ENCODE measurements at places on chromosomes 7 and 10.

- no peak for DNase-seq
- H3K27me3 ChIP-seq = no peaks in the 10 kb centered on the region
- no peak overlapping the region for H3K4me3 ChIP-seq
These were observed 88.5 kb downstream of the CTNNA3 start for GRCh38 chr10:67607472-67607871.

GRCh38 chr7:6501586-6502564 lies 49.4 kb downstream of the GRID2IP start:
- H3K27me3 ChIP-seq = peaks cover 42% of the 10 kb centered on the region
- no peak overlapping the region for H3K27ac ChIP-seq
- DNase-seq = no peak
- no peaks in the 10 kb centered on the region for H3K36me3 ChIP-seq
- peak overlapping the region; percentile 12 for H3K4me3 ChIP-seq
- no peaks in the 10 kb centered on the region for H3K4me1 ChIP-seq

DNA sequence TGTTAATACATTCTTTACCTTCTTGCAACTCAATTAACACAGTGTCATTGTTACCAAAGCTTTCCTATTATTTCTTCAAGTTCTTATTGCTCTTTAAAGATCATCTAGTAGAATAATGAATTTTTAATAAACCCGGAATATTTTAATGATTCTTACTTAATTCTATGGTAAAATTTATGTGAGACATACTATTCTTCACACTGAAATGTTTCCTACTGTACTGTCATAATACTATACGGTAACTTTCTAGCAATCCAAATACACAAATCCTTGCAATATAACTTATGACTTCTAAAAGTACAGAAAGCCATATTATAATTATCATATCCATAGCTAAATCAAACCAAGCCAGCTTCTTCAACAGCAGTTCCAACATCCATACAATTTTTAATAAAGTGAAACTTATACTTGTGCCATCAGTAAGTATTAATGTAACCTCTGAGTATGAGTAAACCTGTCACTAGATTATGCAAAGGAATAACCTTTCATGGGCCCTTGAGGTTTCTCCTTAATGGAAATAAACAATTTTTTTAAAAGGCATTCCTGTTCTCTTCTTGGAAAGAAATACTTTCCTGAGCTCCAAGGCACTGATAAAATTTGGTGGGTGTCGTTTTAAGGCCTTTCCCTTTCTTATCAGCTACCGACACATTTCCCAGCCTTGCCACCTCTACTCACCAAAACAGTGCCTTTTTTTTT lies 87.4 kb downstream of the IMMP2L start:
- peaks cover 10% of the 10 kb centered on the region for H3K36me3 ChIP-seq
- no peaks in the 10 kb centered on the region for H3K4me1 ChIP-seq
- no peak for DNase-seq
- no peaks in the 10 kb centered on the region for H3K27me3 ChIP-seq

DNA sequence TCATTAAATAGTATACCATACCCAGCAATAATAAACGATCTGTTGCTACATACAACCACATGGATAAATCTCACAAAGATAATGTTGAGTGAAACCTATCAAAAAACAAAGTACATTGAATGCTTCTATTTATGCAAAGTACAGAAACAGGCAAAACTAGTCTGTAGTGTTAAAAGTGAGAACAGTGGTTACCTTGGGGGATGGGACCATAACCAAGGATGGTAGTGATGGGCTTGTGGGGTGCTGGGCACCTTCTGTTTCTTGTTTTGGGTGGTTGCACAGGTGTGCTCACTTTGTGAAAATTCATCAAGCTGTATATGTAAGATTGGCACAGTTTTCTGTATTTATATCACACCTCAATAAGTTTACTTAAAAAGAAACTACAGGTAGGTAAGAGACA lies 105.7 kb downstream of the ATE1 start:
- no peak for DNase-seq
- no peaks in the 10 kb centered on the region for H3K4me1 ChIP-seq
- no peak overlapping the region for H3K4me3 ChIP-seq
- H3K27ac ChIP-seq = no peak overlapping the region

- peak overlapping the region; percentile 16 for H3K27ac ChIP-seq
These were observed 50.3 kb downstream of the PALD1 start for GRCh38 chr10:70528741-70529362.

- H3K4me3 ChIP-seq = peak overlapping the region; percentile 41
- H3K27ac ChIP-seq = no peak overlapping the region
- no peaks in the 10 kb centered on the region for H3K4me1 ChIP-seq
- no peak for DNase-seq
These were observed 1.0 kb upstream of the KNDC1 start for GRCh38 chr10:133158756-133159610.

GRCh38 chr7:117963264-117964197 lies 90.3 kb upstream of the CTTNBP2 start:
- no peaks in the 10 kb centered on the region for H3K27me3 ChIP-seq
- H3K4me3 ChIP-seq = no peak overlapping the region
- H3K27ac ChIP-seq = no peak overlapping the region
- peaks cover 4% of the 10 kb centered on the region for H3K36me3 ChIP-seq
- DNase-seq = no peak
- H3K4me1 ChIP-seq = peaks cover 5% of the 10 kb centered on the region

GRCh38 chr7:85583131-85583953 lies 396.5 kb upstream of the SEMA3D start:
- DNase-seq = no peak
- no peak overlapping the region for H3K4me3 ChIP-seq
- H3K36me3 ChIP-seq = no peaks in the 10 kb centered on the region
- H3K27me3 ChIP-seq = no peaks in the 10 kb centered on the region

GRCh38 chr10:133366751-133367150 lies 6.4 kb downstream of the ECHS1 start:
- H3K27me3 ChIP-seq = no peaks in the 10 kb centered on the region
- H3K4me3 ChIP-seq = no peak overlapping the region
- H3K36me3 ChIP-seq = peaks cover 14% of the 10 kb centered on the region
- no peak for DNase-seq

DNA sequence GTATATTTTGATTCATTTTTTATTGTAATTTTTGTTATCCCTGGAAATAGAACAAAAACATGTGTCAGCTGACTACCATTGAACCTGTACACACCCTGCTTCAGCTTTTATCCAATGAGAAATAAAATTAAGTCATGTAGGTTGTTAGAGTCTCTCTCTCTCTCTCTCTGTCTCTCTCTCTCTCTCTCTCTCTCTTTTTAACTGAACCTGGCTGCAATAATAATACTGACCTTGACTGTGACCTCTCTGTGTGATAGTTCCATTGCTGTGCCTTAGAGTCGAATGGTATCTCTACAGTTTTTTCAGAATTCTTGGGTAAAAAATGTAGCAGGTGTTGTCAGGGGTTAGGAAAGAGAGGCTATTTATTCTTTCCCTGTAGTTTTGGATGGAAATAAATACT lies 637.8 kb downstream of the CNTNAP2 start:
- DNase-seq = no peak
- no peaks in the 10 kb centered on the region for H3K27me3 ChIP-seq
- H3K4me3 ChIP-seq = no peak overlapping the region
- no peaks in the 10 kb centered on the region for H3K4me1 ChIP-seq
- no peak overlapping the region for H3K27ac ChIP-seq

GRCh38 chr10:52949899-52950298 lies 177.3 kb upstream of the MBL2 start:
- H3K27me3 ChIP-seq = peaks cover 10% of the 10 kb centered on the region
- peaks cover 12% of the 10 kb centered on the region for H3K4me1 ChIP-seq
- DNase-seq = no peak
- H3K36me3 ChIP-seq = no peaks in the 10 kb centered on the region
- no peak overlapping the region for H3K4me3 ChIP-seq
- no peak overlapping the region for H3K27ac ChIP-seq

- peak overlapping the region; percentile 98 for H3K4me3 ChIP-seq
- peaks cover 33% of the 10 kb centered on the region for H3K4me1 ChIP-seq
- DNase-seq = no peak
- H3K36me3 ChIP-seq = no peaks in the 10 kb centered on the region
These were observed 416 bp downstream of the BBS9 start for GRCh38 chr7:33129806-33130153.

- no peaks in the 10 kb centered on the region for H3K4me1 ChIP-seq
- H3K27ac ChIP-seq = no peak overlapping the region
- DNase-seq = no peak
- H3K4me3 ChIP-seq = no peak overlapping the region
- H3K36me3 ChIP-seq = no peaks in the 10 kb centered on the region
These were observed 39.0 kb upstream of the C10orf67 start for GRCh38 chr10:23383637-23384036.

- H3K36me3 ChIP-seq = no peaks in the 10 kb centered on the region
- no peak overlapping the region for H3K27ac ChIP-seq
- DNase-seq = no peak
- H3K4me1 ChIP-seq = peaks cover 8% of the 10 kb centered on the region
- H3K27me3 ChIP-seq = no peaks in the 10 kb centered on the region
These were observed 147.7 kb downstream of the PTPN20 start for GRCh38 chr10:47058961-47059391.

GRCh38 chr10:87759551-87759950 lies 58.5 kb downstream of the ATAD1 start:
- H3K4me1 ChIP-seq = no peaks in the 10 kb centered on the region
- H3K4me3 ChIP-seq = no peak overlapping the region
- H3K27me3 ChIP-seq = no peaks in the 10 kb centered on the region
- DNase-seq = no peak

- H3K4me1 ChIP-seq = peaks cover 15% of the 10 kb centered on the region
- no peak for DNase-seq
- no peak overlapping the region for H3K27ac ChIP-seq
- peaks cover 2% of the 10 kb centered on the region for H3K36me3 ChIP-seq
These were observed 28.5 kb upstream of the TOMM7 start for GRCh38 chr7:22851145-22851544.

- no peaks in the 10 kb centered on the region for H3K27me3 ChIP-seq
- no peaks in the 10 kb centered on the region for H3K36me3 ChIP-seq
- no peak overlapping the region for H3K27ac ChIP-seq
- H3K4me3 ChIP-seq = no peak overlapping the region
- DNase-seq = no peak
- H3K4me1 ChIP-seq = no peaks in the 10 kb centered on the region
These were observed 110.2 kb downstream of the MYO3A start for GRCh38 chr10:26044141-26044749.

DNA sequence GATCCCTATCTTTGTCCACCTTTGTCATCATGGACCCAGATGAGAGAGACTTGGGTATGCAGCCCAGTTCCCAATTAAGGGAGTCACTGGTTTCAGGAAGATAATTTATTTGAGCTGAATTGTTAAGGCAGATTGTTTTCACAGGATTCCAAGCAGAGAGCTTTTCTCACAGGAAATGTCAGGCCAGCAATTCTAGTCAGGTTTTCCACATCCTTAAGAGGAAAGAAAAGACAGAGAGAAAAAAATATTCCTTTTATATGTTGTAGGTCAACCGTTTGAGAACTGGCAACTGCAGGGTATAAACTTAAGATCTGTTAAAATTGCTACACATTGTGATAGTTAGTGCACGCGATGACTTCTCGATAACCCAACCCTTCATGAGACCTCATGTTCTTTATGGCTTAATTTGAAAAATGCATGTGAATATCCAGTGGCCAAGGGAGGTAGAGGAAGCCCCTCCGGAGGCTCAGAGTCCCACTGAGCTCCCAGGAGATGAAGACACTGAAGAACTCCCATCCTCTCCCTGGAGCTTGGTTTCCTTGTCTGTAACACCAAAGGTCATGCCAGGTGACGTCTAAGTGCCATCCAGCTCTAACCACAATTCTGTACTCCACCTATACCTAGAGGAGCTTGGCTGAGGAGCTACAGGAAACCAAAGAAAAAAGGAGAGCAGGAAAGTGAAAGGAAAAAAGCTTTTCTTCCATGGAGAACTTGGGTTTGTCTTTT lies 45.6 kb downstream of the MINDY4 start:
- no peak overlapping the region for H3K4me3 ChIP-seq
- DNase-seq = no peak
- H3K4me1 ChIP-seq = no peaks in the 10 kb centered on the region

DNA sequence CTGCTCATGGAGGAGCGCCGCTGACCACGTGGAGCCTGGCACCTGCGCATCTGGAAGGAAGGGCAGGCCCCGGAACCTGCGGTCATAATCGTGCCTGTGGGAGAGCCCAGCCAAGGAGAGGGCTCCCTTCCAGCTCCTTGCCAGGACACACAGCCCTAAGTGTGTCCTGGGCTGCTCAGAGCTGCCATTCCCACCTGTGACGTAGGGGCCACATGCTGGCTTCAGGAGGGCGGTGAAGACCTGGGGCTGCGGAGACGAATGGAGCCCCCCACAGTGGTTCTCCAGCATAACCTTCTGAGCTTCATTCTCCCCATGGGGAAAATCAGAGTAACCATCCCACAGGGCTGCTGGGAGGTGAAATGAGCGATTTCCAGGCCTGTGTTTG lies 127.6 kb upstream of the CHST15 start:
- H3K36me3 ChIP-seq = peaks cover 2% of the 10 kb centered on the region
- no peak overlapping the region for H3K4me3 ChIP-seq
- no peak overlapping the region for H3K27ac ChIP-seq
- no peak for DNase-seq
- H3K27me3 ChIP-seq = no peaks in the 10 kb centered on the region
- H3K4me1 ChIP-seq = no peaks in the 10 kb centered on the region

DNA sequence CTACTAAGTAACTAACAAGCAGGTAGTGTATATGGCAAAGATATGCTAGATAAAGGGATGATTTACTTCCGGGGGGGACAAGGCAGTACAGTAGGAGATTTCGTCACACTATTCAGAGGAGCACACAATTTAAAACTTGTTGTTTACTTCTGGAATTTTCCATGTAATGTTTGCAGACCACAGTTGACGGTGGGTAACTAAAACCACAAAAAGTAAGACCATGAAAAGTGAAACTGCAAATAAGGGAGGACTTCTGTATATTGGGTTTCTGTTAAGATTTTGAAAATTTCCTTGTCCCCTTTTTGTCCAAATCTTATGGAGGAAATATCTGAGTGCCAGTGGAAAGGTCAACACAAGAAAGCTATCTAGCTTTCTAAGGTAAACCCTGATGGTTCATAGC lies 170.0 kb downstream of the ELAPOR2 start:
- H3K4me1 ChIP-seq = no peaks in the 10 kb centered on the region
- DNase-seq = no peak
- H3K36me3 ChIP-seq = peaks cover 33% of the 10 kb centered on the region
- no peak overlapping the region for H3K27ac ChIP-seq

- H3K4me3 ChIP-seq = no peak overlapping the region
- no peak overlapping the region for H3K27ac ChIP-seq
- no peak for DNase-seq
- peaks cover 5% of the 10 kb centered on the region for H3K4me1 ChIP-seq
- no peaks in the 10 kb centered on the region for H3K36me3 ChIP-seq
These were observed 78.3 kb upstream of the NRP1 start for GRCh38 chr10:33412653-33413361.

- H3K4me1 ChIP-seq = peaks cover 34% of the 10 kb centered on the region
- peak; percentile 68 for DNase-seq
- H3K36me3 ChIP-seq = peaks cover 5% of the 10 kb centered on the region
These were observed 744 bp downstream of the PPRC1 start for GRCh38 chr10:102133373-102134195.

GRCh38 chr10:60044242-60044641 lies 137.9 kb upstream of the CCDC6 start:
- H3K4me1 ChIP-seq = no peaks in the 10 kb centered on the region
- peaks cover 2% of the 10 kb centered on the region for H3K36me3 ChIP-seq
- H3K27me3 ChIP-seq = no peaks in the 10 kb centered on the region
- H3K27ac ChIP-seq = no peak overlapping the region

- H3K4me3 ChIP-seq = no peak overlapping the region
- DNase-seq = no peak
- no peak overlapping the region for H3K27ac ChIP-seq
- no peaks in the 10 kb centered on the region for H3K36me3 ChIP-seq
- peaks cover 8% of the 10 kb centered on the region for H3K27me3 ChIP-seq
- H3K4me1 ChIP-seq = no peaks in the 10 kb centered on the region
These were observed 15.3 kb downstream of the RASGEF1A start for GRCh38 chr10:43251419-43252165.
